ENCODE measurements at places on chromosomes 4 and X.

GRCh38 chrX:13697455-13697854 lies 8.5 kb downstream of the RAB9A start:
- no peak for DNase-seq

DNA sequence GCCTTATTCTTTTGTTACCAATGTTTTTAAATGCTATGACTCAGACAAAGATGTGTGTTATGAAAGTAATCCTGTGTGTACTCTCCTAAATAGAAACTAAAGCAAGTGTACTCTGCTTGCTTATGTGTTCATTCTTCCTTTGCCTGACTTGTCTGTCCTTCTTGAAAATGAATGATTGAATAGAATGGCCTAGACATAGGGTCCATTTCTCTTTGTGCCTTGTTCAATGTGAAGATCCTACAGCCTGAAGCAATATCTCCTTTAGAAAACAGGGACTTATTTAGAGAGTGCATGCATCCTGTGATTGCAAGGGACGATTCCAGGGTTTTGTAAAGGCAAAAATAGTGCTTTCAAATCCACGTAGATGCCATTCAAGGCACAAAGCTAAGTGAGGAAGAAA lies 343.6 kb upstream of the TACR3 start:
- no peak for DNase-seq

DNA sequence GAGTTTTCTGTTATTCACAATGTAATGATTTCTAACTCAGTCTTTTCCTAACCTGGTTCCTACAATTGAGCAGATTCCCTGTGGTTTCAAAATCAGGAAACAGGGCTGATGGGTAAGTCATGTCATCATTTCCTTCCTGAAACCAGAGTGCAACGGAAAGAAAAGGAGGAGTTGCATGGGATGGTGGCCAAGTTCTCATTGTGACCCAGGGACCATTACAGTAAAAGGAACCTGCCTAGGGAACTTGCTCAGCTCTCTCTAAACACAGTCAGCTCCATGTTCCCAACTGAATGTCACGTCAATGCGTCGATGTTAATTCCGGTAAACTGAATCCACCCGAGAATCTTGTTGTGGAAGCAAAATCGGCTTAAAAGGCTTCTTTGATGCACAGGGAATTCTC lies 51.2 kb downstream of the LGI2 start:
- DNase-seq: peak; percentile 87

DNA sequence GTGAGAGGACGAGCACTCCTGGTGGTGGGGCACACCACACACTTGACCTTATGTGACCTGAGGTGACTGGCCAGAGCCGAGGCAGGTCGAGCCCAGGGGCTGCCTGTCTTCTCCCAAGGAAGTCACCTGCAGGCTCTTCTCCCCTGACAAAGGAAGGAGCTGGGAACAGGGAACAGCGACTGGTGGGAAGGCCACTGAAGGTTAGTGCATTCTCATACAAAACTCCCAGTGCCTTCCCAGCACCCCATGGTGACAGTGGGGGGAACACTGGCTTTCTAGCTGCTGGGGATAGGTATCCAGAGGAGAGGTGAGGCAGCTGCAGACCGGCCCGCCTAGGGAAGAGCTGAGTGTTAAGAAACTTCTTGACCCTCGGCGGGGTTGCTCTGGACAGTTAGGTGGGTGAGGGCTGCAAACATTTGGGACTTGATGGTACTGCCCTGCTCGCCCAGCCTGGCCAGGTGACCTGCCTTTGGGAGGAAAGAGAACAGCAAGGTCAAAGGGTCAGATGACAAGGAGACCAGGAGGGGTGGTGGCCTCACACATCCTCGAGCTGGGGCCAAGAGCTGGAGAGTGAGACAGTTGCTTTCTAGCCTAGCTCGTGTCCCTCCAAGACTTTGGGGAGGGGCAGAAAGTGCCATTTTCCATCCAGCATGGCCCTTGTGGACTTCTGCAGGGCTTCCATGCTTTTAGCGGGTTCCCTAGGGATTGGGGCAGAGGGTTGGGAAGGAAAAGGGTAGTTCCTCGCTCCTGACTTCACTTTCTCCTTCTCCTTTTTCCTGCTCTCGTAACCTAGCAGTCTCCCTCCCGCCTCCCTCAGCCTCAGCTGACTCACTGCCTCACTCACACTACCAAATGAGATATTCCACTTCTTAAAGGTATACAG lies 2.7 kb downstream of the NALF2 start:
- peak; percentile 36 for DNase-seq

DNA sequence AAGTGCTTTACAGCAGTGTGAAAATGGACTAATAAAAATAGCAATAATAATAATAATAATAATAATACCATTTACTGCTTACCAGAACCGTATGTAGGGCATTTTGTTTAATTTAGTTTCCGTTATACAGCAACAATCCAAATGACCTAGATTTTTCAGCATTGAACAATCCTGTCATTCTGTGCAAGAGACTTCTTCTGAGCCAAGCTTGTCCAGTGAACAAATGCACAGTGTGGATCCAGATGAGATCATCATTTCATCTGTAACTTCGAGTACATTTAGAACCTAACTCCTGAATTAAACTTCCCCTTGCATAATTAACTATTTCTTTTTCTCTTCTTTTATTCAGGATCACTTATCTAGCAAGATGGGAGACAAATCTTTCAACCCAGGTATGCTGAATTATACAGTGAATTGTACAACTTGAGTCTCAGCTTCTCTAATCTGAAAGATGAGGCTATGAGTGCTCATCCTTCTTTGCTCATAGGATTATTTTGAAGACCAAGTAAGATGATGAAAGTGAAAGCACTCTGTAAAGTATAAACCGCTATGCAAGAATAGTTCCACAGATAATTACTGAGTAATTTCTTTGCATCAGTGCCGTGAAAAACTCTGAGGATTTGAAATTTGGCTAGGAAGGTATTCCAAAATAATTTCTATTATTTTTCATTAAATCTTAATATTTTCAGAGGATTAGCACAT lies 6.6 kb downstream of the CLNK start:
- no peak for DNase-seq

DNA sequence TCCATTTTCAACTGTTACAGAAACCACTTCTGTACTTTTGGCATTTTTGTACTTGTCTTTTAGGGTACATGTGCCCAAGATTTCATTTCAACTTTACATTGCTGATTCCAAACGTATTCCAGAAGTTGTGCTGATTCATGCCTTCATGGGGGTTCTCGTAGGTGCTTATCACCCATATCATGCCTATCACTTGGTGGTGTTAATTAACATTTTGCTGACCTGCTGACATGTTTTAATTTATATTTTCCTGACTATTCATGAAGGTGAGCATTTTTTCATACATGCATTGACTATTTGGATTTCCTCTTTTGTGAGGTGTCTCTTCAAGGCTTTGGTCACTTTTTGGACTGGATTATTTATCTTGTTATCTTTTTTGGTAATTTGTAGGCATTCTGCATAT lies 64.1 kb downstream of the CC2D2A start:
- no peak for DNase-seq

- DNase-seq: no peak
Measured at GRCh38 chrX:129769467-129770154, 10.1 kb upstream of the SASH3 start.

DNA sequence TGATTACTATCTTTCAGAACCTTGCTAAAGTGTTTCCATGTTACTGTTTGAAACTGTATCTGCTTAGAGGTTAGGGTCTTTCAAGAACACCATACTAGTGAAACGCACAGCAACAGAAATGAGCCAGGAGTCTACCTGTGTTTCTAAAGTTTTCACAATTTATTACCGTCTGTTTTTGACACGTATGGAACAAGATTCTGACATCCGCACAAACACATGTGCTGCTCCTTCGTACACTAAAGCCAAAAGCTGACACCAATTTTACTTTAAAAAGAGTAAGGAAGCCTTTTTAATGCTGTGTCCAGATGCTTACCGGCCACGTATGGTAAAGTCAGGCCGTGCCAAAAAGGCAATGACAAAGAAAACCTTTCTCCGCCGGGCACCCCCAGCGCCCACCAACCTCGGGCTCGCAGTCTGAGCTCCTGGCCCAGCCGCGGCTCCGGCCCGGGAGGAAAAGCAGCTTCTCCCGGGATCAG lies 532 bp downstream of the RPS4X start:
- DNase-seq: no peak

DNA sequence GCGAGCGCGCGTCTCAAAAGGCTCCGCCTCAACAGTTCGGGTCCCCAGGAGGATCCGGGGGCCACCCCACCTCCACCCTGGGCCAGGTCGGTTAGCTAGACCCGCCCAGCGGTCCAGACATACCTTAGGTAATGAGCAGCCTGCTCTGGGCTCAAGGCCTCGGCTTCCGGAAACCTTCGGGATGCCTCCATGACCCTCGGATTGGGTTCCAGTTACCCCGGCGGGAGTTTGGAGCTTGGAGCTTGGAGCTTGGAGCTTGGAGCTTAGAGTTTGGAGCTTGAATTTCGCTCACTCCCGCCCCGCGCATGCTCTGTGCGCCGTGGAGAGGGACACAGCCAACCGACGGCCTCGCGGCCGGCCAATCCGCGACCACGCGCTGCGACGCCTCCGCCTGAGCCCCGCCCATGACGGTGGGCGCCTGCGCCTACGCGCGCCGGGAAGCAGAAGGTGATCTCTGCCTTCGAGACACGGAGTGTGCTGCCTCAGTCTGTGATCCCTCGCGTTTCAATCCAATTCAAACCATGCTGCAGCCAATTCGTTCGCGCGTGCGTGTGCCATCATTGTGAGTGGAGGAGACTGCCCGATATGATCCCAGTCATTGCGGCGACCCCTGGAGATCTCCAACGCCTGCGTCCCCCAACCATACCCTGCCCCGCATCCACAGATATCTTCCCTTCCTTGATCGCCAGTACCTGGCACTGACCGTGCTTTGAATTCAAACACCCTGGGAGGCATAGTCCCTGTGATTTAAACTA lies at the start of gene ERCC6L:
TSS of gene ERCC6L (minus strand) at position 307 of the 755 bp plus-strand sequence. CDS start at position 191, 116 bp downstream.
- DNase-seq: peak; percentile 86

- peak; percentile 87 for DNase-seq
Measured at GRCh38 chr4:153676984-153677383, 7.1 kb upstream of the TLR2 start.

GRCh38 chr4:153258750-153259149 lies 54.5 kb downstream of the TRIM2 start:
- DNase-seq: no peak

GRCh38 chr4:183807420-183808096 lies 97.5 kb upstream of the STOX2 start:
- no peak for DNase-seq

- DNase-seq: no peak
Measured at GRCh38 chr4:110610940-110611831, 11.7 kb downstream of the PITX2 start.

GRCh38 chrX:132940727-132941327 lies 17.6 kb downstream of the HS6ST2 start:
- DNase-seq: no peak

DNA sequence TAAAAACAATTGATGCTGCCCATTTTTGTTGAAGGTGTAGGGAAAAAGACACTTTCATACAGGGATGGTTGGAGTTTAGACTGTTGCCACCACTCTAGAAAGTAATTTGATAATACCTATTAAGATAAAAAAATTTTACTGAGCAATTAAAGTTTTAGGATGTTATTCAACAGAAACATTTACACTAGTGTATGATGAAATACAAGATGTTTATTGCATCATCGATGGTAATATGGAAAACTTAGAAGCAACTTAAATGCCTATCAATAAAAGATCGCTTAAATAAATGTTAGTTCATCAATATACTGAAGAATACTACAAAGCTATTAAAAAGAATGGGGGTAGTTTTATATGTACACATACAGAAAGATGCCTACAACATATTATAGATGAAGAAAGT lies 9.2 kb upstream of the VSIG4 start:
- DNase-seq: no peak

DNA sequence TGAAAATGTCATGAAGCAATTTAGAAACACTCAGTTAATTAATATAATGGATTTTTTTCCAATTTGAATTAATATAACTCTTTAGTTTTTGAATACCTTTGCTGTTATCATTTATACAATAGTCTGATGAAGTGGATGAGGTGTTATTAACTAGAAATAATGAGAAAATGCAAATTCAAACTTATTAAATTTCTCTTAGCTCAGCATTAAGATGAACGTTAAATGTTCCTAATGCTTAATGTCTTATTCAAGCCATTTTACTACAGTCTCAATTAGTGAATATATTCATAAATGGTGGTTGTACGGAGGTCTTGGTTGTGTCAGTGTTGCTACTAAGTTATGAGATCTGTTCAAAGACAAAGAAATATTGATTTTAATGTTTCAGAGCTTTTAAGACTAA lies 186.3 kb downstream of the DTHD1 start:
- DNase-seq: no peak

DNA sequence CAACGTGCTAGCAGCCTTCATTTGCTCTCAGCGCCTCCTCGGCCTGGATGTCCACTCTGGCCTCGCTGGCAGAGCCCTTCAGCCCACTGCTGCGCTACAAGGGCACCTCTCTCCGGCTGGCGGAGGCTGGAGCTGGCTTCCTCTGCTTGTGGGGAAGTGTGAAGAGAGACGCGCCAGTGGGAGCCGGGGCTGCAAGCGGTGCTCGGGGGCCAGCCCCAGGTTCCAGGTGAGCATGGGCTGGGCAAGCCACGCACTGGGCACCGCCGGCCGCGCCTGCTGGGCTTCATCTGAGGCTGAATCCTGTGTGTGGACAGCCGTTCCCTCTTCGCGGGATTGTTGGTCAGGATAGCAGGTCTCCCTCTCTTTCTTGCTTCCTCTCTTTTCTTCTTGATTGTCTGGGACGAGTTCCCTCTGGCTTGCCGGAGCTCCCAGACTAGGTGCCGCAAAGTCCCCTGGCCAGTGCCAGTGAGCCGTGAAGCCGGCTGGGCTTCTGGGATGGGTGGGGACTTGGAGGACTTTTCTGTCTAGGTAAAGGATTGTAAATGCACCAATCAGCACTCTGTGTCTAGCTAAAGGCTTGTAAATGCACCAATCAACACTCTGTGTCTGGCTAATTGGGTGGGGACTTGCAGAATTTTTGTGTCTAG lies 165.0 kb downstream of the HEPH start:
- DNase-seq: no peak

- DNase-seq: no peak
Measured at GRCh38 chr4:12293906-12294525, 865.3 kb upstream of the HS3ST1 start.

GRCh38 chr4:122300776-122301175 lies 78.0 kb upstream of the ADAD1 start:
- no peak for DNase-seq

DNA sequence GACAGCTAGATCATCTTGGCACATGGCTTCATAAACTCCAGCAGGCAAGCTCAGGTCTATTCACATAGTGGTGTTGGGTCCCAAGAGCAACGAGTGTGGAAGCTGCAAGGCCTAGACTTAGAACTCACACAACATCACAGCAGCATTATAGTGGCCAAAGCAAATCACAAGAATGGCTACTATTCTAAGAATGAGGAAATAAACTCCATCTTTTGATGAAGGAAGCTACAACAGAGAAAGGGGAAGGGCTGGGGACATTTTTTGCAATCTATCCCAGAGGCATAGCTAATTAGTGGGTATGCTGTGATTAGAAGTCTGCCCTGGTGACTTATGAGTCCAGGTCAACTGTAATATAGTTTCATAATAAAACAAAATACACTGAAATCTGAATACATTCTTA lies 42.9 kb upstream of the TAB3 start:
- no peak for DNase-seq

DNA sequence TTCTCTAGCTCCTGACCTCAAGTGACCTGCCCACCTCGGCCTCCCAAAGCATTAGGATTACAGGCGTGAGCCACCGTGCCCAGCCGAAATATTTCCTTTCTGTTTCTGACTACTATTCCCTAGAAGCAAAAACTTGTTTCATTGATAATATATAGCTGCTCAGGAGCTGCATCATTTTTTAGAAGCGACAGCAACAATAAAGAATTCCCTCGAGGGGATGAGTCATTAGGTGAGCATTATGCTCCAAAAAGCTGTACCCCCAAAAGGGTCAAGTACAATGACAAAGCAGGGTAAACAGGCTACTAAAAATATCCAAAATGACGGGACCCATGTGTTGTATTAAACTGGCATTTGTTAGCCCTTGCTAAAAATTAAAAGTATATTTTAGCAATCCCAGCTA lies 67.0 kb downstream of the RBM47 start:
- no peak for DNase-seq

Data from fibroblast of pulmonary artery (primary cell).